ENCODE measurements at places on chromosomes 5 and 9.

- DNase-seq, result no peak
These were observed 119.3 kb downstream of the C5orf15 start for GRCh38 chr5:133849116-133849515.

- DNase-seq, result no peak
These were observed 243.9 kb downstream of the TLE1 start for GRCh38 chr9:81445331-81445921.

DNA sequence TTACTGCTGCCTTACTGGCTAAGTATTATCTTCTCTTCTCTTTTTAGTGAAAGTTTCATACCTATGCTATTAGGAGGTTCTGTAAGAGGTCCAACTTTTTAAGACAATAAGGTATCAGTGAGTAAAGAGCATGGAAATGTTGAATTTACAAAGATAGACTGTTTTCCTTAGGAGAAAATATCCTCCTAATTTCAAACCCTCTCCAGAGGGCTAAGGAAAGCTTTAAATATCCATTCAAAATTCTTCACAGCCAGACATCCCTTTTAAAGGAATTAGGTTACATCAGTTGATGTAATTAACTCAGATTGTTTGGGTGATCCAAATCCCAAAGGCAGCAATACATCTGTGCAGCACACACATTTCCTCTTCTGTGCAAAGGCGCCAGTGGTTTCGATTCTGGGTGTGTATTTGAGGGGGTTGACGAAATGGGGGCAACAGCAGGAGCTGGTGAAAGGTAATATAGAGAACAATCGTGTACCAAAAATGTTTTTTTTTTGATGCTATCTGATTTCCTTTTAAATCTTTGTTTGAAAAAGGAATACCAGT lies 273.8 kb upstream of the RPS23 start:
- DNase-seq, result no peak

DNA sequence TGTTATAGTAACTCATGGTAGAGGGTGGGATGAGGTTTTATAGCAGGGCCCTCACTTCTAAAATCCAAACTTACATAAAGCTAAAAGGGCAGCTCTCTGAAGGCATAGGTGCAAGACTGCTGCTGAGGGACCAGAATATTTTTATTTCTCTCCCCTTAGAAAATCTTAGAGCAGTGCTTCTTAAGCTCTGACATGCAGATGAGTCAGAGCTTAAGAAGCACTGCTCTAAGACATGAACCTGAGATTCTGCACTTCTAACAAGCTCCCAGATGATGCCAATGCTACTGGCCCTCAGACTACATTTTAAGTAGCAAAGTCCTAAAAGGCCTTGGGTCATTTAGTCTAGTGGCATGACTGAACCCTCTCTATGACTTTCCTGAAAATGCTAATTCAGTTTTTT lies 97.6 kb upstream of the SPRY4 start:
- peak; percentile 56 for DNase-seq

GRCh38 chr9:90288275-90288639 lies 354.4 kb downstream of the DIRAS2 start:
- DNase-seq, result no peak

DNA sequence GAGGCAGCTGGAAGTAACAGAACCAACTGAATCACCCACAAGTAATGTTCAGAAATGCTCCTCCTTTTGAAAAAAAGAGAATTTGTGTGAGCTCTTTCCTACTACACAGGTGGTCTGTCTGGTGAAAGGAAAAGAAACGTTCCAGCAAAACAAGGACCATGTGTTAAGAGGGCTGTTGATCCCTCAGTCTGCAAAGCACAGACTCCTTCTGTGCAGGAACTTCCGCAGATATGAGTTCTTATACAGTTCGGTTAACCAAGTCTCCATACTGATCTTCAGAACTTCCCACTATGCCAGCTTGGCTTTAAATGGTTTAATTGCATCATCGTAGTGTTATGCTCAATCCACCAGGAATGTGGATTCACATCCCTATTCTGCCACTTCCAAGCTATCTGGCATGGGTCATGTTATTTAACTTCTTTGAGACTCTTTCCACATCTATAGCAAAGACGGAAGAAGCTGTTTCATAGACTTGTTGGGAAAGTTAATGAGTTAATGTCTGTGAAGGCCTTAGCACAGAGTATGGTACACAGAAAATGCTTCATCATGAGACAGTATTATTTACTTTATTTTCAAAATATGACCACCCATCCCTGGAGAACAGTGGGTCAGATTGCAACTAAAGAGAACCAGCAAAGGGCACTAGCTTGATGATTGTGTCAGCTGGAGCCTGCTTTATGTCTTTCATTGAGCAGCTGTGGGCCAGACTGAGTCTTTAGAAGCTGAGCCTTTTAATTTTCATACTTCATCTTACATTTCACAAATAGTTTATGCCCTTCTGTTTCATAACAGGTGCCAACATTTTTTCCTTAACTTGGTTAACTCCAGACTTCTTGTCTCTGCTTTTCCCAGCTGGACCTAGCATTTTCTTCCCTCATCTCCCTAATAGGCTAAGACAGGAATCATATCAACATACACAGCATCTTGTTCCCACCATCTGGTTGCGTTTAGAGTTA lies 89.9 kb downstream of the MAMDC2 start:
- DNase-seq, result no peak

GRCh38 chr9:109325089-109325488 lies 4.2 kb upstream of the EPB41L4B start:
- no peak for DNase-seq

GRCh38 chr5:1930501-1930879 lies 47.8 kb upstream of the IRX4 start:
- peak; percentile 28 for DNase-seq

- DNase-seq, result peak; percentile 65
These were observed 24.4 kb upstream of the VDAC1 start for GRCh38 chr5:134029156-134029555.

GRCh38 chr9:135078361-135078821 lies 9.1 kb upstream of the OLFM1 start:
- DNase-seq, result no peak

DNA sequence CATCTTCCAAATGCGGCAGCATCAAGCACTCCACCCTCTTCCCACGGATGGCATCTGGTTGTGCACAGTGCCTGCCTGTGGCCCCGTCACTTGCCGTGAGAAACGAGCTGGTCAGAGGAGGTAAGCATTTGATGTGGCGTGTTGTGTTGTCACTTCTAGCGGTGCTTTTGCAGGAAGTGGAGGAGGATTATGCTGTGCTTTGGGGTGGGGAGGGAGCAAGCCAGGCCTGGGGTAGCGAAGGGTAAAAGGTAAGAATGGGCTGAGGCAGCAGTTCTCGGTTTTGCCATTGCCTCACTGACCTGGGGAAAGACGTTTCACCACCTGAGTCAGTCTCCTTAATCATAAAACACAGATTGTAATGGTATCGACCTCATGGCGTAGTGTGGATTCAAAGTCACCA lies 2.3 kb upstream of the POMT1 start:
- DNase-seq, result peak; percentile 21
